ENCODE measurements at places on chromosomes 1 and 21.

- DNase-seq: no peak
These were observed 8.6 kb upstream of the PKP1 start for GRCh38 chr1:201274616-201275252.

DNA sequence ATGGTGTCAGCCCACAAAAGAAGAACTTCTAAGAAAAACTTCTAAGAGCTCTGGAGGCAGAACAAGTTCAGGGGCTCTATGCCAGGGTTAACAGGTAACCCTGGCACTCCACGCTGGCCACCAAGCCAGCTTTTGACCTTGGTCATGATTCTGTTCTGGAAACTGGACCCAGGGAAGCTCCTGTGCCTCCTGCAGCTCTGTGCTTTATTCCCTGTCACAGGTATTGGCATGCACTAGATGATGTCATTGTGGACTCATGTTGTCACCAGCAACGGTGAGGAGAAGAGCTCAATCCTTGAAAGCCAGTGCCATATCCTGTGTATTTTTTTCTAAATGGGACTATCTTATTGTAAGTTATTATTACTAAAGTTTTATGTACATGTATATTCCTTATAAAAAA lies 56.7 kb upstream of the GCLM start:
- no peak for DNase-seq

DNA sequence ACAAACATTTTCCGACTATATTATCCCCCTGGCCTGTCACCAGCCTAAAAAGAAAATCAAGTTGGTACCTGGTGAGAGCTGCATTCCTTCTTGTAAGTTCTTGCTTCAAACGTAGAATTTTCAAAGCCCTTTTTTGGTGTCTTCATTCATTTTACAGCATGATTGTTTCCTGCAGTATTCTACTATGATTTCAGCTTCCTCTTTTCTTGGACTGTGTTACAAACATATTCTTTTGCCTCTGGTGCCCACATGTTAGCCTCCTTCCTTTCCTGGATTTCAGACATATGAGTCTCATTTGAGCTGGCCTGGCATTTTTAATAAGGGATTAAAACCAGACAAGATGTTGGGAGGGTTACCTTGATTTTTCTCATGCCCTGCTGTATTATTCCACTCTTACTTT lies 142.5 kb downstream of the PIGK start:
- no peak for DNase-seq

- no peak for DNase-seq
These were observed 9.2 kb upstream of the TRAF3IP3 start for GRCh38 chr1:209746451-209747165.

GRCh38 chr1:4127592-4128140 lies 227.6 kb upstream of the C1orf174 start:
- DNase-seq: no peak

DNA sequence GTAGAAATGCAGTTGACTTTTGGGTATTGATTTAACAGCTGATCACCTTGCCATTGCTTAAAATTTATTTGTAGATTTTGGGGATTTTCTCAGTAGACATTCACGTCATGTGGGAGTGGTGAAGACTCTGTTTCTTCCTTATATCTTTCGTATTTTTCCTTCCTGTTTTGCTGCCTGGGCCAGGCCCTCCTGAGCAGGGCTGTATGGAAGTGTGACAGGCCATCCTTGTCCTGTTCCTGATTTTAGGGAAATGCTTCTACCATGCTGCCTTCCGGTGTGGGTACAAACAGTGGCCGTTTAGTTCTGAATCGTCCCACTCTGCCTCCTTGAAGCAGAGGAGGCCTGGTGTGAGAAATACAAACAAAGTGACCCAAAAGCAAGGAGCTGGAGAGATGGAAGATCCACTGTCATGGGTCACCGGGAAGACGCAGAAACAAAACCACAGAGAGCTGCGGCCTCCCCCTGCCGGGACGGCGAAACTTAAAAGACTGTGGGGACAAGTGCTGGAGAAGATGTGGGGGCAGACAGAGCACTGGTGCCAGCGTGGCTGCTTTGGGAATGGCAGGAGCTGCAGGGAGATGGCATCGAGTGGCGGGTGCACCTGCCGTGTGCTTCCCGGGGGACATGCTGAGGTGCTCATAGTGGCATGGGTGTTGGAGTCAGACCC lies 7.6 kb downstream of the AGPAT3 start:
- no peak for DNase-seq

GRCh38 chr1:97047421-97047793 lies 325.8 kb downstream of the PTBP2 start:
- no peak for DNase-seq

GRCh38 chr1:226643611-226644540 lies 95.2 kb downstream of the ITPKB start:
- DNase-seq: no peak

GRCh38 chr1:28056129-28056925 lies 32.1 kb downstream of the EYA3 start:
- no peak for DNase-seq

DNA sequence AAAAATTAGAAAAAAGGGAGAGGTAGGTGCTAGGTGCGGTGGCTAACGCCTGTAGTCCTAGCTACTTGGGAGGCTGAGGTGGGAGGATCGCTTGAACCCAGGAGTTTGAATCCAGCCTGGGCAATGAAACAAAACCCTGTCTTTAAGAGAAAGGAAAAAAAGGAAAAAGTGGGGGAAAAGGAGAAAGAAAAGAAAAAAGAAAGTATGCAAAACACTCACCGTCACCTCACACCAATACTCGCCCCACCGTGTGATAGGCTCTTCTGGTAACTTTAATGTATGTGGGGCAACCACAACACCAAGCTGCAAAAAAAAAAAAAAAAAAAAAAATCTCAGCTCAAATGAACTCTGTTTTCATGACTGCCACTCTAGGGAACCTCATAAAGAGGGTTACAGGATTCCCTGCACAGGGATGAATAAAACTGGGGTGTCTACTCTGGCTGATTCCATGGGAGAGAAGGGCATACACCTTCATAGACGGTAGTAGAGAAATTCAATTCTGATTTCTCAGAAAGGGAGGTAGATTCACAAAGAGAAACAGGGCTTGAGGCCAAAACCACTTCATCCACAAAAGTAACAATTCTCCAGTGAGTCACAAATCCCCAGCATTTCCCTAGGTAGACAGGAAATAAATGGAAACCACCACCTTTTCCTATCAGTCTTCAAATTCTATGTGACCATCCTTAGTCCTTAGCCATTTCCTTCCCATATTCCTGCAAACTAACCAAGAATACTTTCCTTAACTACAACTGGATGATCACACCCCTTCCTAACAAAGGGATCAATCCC lies 2.5 kb downstream of the MRPL9 start:
- no peak for DNase-seq

DNA sequence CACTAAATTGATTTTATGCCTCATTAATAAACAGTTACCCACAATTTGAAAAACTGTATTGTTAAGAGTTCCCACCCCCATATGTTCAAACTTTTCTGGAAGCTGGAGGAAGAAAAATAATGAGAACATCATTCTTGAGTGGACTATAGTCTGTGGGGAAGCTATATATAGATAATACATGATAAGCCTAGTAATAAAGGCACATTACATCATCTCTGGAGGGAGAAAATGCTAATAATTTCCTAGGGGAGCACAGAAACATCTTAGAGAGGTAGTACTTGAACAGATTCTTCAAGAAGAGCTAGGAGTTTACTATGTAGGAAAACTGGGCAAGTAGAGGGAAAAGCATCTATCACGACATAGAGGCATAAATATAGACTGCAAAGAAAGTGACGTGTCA lies 19.6 kb downstream of the CYP2J2 start:
- no peak for DNase-seq

DNA sequence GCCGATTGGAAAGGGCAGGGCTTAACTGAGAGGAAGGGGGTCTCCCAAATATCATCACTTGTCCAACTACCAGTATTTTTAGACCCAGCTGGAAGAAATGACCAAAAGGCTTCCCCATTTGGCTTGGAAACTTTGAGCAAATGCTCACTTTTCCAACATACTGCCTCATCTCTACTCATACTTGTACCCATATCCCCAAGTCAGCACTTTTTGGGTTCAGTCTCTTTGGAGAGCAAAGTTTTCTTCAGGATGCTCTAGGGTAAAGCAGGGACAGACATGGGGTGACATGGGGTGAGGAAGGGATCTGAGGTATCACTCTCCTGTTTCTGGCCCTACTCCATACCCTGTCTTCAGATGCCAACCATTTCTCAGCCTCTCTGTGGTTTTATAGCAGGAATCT lies 27.2 kb downstream of the LRRN2 start:
- no peak for DNase-seq

DNA sequence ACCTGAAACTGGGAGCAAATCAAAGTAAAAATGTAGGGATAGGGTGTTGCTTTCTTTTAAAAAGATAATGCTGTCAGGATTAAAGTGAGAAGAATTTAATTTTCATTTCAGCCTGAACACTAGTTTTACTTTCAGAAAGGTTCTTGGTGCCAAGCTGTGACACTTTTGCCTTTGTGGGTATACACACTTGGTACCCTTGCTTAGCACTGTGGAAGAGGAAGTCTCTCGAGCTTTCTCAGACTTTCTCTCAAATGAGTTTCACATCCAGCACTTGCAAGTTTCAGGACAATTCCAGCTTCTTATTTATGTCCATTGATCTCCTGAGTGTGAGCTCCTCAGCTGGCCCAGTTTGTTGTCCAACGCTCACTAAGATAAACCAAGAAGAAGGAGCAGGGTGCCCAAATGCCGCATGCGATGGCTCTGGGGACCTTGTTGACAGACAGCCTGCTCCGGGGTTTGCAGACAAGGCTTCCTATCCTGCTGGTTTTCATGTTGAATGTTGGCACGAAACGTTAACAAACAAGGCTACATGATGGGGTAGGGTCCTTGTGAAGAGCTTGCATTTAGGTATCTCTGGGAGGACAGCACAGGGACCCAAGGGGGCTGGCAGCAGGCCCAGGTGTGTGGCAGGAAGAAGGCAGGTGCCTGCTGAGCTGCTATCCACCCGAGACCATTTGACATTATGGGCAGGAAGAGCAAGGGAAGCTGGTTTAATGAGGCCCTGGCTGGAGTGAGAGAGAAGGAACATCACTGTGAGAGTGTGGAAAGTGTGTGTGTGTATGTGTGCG lies 79.7 kb downstream of the POFUT2 start:
- DNase-seq: no peak

DNA sequence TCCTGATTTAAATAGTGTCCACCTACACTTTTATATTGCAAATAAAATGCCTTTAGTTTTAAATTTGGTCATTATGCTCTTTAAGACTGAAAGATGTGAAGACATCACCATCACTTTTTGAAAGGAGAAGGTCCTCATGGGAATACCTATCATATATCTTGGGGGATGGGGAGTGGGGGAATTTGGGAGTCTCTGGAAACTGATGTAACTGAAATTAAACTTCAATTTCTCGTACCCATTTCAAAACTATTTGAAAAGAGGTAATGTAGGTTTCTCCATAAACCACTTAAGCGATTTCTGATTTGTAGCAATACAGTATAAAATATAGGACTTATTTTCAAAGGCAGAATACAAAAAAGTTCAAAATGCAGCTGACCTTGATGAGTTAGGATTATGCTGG lies 924 bp downstream of the EXTL2 start:
- no peak for DNase-seq

DNA sequence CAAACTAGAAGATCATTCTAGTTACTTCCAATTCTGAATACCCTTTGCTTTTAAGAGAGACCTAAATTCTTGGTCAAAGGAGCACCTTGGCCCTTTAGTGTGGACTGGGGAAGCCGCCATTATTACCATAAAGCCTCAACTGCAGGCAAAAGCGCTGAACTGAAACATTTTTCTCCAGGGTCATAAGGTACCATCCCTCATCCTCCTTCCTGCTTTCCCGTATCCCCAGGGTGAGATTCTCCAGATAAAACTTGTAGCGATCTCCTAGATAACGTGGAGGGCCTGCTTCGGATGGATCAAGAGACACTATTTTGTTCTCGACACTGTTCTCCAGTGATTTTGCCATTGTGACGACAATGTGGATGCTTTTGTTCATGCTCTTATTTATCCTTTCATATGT lies 9.8 kb downstream of the SLAMF1 start:
- DNase-seq: no peak

DNA sequence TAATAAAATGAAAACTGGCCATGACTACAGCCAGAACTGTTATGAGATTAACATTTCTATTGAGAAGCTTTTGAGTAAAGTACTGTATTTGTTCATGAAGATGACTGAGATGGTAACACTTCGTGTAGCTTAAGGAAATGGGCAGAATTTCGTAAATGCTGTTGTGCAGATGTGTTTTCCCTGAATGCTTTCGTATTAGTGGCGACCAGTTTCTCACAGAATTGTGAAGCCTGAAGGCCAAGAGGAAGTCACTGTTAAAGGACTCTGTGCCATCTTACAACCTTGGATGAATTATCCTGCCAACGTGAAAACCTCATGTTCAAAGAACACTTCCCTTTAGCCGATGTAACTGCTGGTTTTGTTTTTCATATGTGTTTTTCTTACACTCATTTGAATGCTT lies 164.0 kb downstream of the NEK7 start:
- no peak for DNase-seq

DNA sequence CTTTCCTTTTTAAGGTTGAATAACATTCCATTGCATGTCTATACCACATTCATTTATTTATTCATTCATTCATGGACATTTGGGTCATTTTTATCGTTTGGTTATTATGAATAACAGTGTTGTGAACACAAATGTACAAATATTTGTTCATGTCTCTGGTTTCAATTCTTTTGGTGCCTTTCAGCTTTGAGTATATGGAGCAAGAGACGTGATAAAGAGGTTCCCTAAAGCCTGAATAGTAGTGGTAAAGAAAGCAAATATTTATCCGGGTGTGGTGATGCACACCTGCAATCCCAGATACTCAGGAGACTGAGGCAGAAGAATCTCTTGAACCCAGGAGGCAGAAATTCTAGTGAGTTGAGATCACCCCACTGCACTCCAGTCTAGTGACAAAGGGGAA lies 5.3 kb upstream of the RLF start:
- no peak for DNase-seq

- no peak for DNase-seq
These were observed 58.1 kb upstream of the STUM start for GRCh38 chr1:226490426-226490809.

DNA sequence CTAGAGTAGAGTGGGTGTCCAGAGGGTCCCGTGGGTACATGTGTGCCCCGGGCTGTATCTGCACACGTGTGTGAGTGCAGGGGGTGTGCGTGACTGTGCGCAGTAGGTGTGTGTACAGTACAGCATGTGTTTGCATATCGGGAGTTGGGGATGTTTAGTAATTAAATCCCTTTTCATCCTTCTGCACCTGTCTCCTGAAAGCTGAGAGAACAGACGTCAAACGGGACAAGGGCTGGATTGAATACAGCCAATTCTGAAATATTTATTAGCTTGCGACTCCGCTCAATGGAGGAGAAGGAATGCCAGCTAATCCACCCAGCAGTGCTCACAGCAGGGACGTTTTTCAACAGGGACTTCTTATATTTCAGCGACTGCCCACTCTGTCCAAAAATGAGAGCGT lies 44.7 kb upstream of the CASZ1 start:
- no peak for DNase-seq

- DNase-seq: peak; percentile 18
These were observed 13.3 kb downstream of the TRIM11 start for GRCh38 chr1:228393268-228393701.

- no peak for DNase-seq
These were observed 97.8 kb downstream of the CD247 start for GRCh38 chr1:167420510-167420909.

All from femur (tissue), 1 donor.